ENCODE measurements at places on chromosomes 12 and 14. TPM values are rescaled to one million over a fixed set of nuclear protein-coding genes. Genes with fewer than 3 reads are reported as not detected.

The GAS2L3 gene
- total RNA-seq, result 5.0 TPM

The PTGER2 gene
- total RNA-seq, result not detected

The KRT75 gene
- total RNA-seq, result not detected

The BRAP gene
- total RNA-seq, result 28.8 TPM

The GPR84 gene
- total RNA-seq, result not detected

The ACVRL1 gene
- 1.4 TPM for total RNA-seq

The DAO gene
- total RNA-seq, result not detected

The SLC5A8 gene
- not detected for total RNA-seq

The KICS2 gene
- 5.8 TPM for total RNA-seq

The TRIM9 gene
- 0.09 TPM for total RNA-seq

GRCh38 chr14:71646518-71646917 lies 285.7 kb upstream of the RGS6 start:
- DNase-seq, result no peak

DNA sequence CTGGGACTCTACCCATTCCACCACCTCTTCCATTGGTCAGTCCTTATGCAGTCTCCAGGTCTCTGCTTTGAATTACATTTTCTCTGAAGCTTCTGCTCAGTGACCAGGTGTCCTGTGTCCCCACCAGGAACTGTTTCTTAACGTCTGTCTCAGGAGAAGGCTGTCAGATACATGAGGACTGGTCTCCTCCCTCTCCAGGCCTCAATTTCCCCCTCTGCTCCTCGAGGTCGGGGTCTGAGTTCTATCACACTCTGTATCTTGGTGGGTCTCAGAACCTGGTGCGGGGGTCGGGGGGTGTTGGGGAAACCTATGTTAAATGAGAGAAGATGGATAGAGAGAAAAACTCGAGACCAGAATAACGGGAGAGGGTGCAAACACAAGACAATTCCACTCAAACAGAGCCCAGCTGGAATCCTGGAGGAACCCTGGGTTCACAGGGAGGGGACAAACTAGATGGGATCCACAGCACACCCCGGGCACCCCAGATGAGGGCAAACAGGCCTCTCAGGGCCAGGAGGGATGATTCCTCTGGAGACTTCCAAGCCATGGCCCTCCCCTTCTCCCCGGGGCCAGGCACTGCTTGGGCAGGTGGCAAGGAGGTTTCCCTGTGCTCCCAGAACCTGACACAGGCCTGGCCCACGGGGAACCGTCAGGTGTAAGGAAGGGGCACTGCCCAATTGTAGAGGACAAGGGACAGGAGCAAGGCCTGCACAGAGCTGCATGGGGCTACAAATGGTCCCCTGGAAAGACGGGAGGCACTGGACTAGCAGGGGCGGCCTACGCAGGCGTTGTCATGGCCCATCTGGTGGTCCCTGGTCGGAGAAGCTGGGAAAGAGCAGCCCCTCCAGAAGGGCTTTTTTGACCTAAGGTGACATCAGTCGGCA lies 313.2 kb upstream of the DIO3 start:
- DNase-seq, result no peak

- no peak for DNase-seq
Observed at GRCh38 chr12:81991868-81992267, 232.7 kb upstream of the PPFIA2 start.

- DNase-seq, result no peak
Observed at GRCh38 chr14:65791191-65791981, 378.9 kb downstream of the FUT8 start.

DNA sequence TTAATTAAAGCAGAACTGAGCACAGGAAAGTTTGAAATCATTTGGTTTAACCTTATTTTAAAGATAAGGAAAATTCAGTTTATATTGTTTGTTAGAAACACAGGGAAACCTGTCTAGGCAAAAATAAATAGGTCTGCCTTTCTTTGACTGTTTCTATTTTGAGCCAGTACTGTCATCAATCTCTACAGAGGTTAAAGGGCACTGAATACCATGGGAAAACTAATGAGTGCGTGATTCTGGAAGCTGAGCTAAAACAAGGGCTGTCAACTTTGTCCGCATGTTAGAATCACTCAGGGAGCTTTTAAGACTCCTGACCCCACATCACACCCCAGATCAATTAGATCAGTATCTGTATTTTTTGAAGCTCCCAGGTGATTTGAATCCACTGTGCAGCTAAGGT lies 38.8 kb downstream of the NOPCHAP1 start:
- no peak for DNase-seq

GRCh38 chr12:113844495-113845210 lies 121.5 kb downstream of the RBM19 start:
- no peak for DNase-seq

DNA sequence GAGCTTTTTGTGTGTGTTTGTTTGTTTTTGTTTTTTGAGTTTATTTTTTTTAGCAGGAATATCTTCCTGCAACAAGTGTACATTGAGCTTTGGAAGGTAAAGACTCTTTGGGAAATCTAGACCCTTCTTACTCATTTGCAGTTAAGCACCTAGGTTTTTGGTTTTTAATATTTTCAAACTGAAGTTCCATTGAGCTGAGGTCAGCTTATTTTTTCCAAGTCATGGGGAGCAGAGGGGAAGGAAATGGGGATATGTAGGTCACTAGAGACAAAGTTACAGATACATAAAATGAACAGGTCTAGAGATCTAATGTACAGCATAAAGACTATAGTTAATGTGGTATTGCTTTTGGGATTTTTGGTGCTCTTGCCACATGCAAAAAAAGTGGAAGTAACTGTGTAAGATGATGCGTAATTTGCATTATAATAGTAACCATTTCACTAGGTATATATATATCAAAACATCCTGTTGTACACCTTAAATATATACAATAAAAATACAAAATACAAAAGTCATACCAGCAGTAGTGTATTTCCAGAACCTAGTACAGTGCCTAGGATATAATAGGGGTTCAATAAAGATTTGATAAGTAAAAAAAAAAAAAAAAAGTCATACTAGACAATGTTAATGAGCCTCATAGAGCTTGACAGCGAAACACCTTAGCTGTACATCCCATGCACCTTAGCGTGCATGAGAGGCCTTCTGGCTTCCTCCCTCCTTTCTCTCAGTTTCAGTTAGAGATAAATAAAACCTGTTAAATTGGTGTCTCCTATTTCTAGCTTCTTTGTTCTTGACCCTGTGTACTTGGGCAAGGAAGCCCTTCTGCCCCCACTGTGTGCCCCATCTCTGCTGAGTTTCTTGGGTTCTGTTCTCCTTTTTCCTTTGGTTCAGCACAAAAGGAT lies 22.7 kb downstream of the CGRRF1 start:
- no peak for DNase-seq

DNA sequence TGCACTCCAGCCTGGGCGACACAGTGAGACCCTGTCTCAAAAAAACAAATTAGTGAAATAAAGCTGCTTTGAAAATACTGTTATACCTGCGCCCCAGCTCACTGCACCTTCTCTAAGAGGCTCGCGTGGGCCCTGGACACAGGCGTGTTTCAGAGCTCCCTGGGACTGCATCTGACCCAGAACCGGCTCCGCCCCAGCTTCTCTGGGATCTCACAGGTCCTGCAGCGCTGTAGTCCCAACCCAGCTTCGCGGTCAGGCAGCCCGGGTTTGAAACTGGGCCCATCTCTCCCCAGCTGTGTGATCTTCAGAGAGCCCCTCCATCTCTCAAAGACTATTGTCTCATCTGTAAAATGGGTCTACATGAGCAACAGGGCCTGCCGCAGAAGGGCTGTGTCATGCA lies 7.5 kb downstream of the RIMBP2 start:
- DNase-seq, result no peak

DNA sequence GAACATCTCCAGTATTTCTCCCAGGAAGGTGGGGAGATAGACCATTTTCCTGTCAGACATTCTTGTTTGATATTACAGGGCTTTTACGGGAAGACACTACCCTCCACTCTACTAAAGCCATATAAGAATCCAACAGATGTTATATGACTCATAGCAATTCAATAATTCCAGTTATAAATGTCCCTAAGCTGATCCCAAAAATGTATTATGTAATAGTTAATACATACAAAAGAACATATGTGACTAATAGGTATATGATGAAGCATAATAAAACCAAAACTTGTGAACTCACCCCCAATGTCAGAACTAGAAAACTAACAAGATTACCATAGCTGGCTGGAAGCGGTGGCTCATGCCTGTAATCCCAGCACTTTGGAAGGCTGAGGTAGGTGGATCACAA lies 84.2 kb downstream of the EFCAB11 start:
- DNase-seq, result no peak

GRCh38 chr12:121008347-121009098 lies 7.8 kb downstream of the C12orf43 start:
- DNase-seq, result no peak

GRCh38 chr12:110743571-110744093 lies 941 bp upstream of the PPP1CC start:
- DNase-seq, result no peak

DNA sequence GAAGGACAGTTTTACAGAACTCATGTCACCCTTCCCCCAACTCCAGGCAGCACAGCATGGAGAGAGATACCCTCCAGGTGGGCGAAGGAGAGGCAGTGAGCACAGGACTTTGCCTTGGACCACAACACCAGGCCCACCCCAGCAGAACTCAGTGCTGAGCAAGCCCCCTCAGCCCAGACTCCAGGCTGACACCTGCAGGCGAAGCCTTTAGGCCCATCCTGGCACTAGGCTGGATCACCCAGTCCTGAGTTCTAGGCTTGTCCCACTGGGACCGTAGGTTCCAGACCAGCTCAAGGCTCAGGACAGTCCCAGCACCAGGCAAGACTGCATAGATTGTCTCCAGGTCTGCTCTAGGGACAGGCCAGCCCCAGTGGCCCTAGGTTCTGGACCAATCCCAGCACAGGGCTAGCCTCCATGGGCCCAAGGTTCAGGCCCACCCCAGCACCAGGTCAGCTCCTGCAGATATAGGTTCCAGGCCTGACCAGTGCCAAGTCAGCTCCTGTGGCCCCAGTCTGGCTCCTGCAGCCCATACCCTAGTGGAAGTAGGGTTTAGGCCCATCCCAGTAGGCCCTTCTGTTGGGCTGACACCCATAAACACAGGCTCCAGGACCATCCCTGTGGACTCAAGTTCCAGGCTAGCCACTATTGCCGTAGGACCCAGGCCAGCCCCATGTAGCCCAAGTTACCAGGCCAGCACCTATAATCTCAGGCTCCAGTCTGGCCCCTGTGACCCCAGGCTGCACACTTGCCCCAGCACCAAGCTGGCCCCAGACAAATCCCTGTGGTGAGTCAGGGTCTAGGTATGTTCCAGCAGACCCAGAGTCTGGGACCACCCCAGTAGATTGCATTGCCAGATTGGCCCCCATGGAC lies 9.4 kb downstream of the WASHC3 start:
- no peak for DNase-seq

- no peak for DNase-seq
Observed at GRCh38 chr14:69612014-69612782, 802 bp downstream of the SUSD6 start.

DNA sequence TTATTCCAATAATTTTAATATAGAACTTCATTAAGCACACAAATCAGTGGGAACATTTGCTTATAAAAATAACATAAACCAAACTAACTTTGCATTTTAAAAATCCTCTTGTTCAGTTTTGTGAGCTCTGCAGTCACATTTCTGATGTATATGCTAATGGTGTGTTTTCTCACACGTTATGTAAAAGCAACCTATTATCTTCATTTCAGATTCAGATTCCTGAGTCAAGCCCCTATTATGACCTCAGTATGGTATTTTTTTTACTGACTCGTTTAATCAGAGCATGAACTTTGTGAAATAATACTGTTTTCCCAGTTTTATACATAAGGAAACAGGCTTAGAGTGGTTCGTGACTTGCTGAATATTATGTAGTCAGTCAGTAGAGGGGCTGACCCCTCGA lies 394.0 kb downstream of the TMEM117 start:
- DNase-seq, result no peak

DNA sequence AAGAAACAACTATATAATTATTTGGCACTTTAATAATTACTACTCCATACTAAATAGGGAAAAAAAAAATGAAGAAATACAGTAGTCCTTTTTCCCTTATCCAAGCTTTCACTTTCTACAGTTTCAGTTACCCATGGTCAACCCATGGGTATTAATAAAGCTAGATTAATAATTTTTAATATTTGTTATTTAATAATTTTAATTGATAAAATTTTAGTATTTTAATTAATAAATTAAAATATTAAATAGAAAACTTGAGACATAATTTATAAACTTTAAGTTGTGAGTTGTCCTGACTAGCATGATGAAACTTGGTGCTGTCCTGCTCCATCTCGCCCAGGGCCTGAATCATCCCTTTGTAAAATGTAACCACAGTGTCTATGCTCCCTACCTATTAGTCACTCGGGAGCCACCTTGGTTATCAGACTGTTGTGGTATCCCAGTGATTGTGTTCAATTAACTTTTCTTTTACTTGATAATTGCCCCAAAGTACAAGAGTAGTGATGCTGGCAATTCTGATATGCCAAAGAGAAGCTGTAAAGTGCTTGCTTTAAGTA lies 71.8 kb downstream of the PAWR start:
- DNase-seq, result no peak

- no peak for DNase-seq
Observed at GRCh38 chr14:32494609-32495434, 165.7 kb downstream of the AKAP6 start.

DNA sequence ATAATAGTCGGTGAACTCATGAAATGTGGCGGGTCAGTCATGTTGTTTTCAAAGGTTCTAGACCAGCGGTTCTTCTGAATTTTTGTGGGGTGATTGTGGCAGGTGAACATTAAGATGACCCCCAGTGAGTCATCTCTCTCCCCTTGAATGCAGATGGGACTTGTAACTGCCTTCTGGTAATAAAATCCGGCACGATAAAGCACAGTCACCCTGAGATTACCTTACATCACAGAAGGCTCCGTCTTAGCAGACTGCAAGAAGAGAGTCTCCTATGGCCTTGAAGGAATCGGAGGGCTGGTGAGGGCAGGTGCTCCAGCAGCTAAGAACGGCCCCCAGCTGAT lies 189.6 kb downstream of the FOXN3 start:
- no peak for DNase-seq

GRCh38 chr14:39228509-39229221 lies 5.0 kb upstream of the MIA2 start:
- no peak for DNase-seq

- no peak for DNase-seq
Observed at GRCh38 chr12:2779281-2779680, 15.5 kb upstream of the FKBP4 start.

- no peak for DNase-seq
Observed at GRCh38 chr12:91866566-91866965, 279.1 kb downstream of the BTG1 start.

DNA sequence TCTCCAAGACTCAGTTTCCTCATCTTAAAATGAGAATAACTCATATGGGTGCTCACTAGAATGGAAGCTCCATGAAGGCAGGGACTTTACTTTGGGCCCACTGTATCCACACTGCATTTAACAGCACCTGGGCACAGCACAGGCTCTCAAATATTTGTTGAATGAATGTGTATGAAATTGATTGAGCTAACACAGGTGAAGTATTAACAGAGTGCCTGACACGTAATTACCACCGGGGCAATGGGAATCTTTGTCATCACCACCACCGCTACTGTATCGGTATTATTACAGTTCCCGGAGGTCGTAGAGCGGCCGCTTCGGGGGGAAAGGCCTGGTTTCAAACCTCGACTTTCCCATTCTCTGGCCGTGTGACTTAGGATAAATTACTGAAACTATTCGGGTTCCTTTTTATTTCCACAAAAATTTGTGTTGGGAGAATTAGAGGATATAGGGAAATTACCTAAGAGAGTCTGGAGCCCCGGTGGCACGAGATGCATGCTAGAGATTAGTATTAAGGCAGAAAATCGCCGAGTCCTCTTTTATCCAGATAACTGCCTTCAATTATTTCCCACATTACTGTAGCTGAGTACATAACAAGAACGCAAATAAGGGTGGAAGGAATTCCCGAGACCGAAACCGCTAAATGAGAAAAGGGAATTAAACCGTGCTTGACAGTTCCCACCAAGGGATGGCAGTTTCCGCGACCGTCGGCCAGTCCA lies 1.0 kb upstream of the RIC8B start:
- no peak for DNase-seq

Measured in K562 (cell line).